ENCODE measurements at places on chromosomes 7 and 10. TPM values are rescaled to one million over a fixed set of nuclear protein-coding genes. Genes with fewer than 3 reads are reported as not detected.

- DNase-seq = no peak
- no peaks in the 10 kb centered on the region for H3K36me3 ChIP-seq
- H3K27me3 ChIP-seq = no peaks in the 10 kb centered on the region
These were observed 415.2 kb upstream of the ZMIZ1 start for GRCh38 chr10:78653555-78653954.

GRCh38 chr10:122498521-122498920 lies 37.2 kb downstream of the HTRA1 start:
- H3K4me1 ChIP-seq = peaks cover 48% of the 10 kb centered on the region
- no peaks in the 10 kb centered on the region for H3K27me3 ChIP-seq
- no peak overlapping the region for H3K4me3 ChIP-seq
- peak overlapping the region; percentile 63 for H3K27ac ChIP-seq
- no peaks in the 10 kb centered on the region for H3K36me3 ChIP-seq

DNA sequence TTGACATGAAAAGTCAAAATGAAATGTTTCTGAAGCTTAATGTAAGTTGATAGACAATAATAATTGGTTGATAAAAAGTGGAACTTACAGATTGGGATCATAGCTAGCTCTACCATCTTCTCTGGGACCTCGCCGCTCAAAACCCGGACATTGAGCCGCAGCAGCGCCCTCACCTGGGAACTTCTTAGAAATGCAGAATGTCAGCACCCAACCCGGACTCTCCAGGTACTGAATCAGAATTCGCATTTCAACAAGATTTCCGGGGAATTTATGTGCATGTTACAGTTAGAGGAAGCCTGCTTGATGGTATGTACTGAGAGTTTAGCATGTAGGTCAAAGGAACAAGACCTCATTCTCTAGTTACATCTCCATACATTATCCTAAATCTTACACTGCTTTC lies 36.7 kb upstream of the ABLIM1 start:
- H3K4me1 ChIP-seq = peaks cover 17% of the 10 kb centered on the region
- H3K27ac ChIP-seq = no peak overlapping the region
- no peaks in the 10 kb centered on the region for H3K36me3 ChIP-seq
- DNase-seq = peak; percentile 54
- H3K27me3 ChIP-seq = peaks cover 10% of the 10 kb centered on the region

TUBAL3 gene
- not detected for total RNA-seq

FOXI2 gene
- total RNA-seq = not detected

ZNF394 gene
- total RNA-seq = 24.3 TPM

DNA sequence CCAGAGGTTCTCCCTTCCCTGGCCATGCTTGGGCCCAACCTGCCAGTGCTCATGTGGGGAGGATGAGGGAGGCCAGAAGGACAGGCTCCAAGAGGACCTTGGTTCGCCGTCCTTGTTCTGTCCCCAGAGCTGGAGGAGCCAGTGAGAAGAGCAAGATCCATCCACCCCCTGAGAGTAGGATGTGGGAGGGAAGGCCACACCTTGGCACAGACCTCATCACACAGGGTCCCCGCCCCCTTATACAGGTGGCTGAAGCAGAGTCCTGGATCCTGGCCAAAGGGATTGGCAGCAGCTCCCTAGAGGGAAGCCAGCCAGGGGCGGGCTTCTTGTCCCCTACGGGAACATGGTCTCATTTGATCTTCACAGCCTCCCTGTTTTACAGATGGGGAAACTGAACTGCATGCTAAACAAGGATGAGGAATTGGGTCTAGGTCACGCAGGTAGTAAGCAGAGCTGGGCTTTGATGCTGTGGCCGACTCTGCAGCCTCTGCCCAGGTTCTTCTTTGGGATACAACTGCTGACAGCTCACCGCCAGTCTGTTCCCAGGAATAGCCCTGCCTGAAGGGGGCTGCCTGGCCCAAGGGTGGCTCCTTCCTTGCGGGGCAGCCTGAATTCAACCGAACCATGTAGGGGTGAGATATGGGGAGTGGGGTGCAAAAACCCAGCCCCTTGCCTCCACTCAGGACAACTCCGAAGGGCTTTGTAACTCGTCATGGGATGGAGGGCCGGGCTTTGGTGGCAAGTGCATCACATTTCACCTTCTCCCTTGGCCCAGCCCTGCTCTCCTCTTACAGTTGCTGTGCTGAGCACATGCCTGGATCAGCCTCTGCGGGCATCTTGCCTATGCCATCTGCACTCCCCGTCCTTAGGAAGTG lies 62.2 kb upstream of the KDM7A start:
- no peaks in the 10 kb centered on the region for H3K27me3 ChIP-seq
- H3K4me1 ChIP-seq = no peaks in the 10 kb centered on the region
- DNase-seq = no peak

DEPP1 gene
- 10.1 TPM for total RNA-seq

- H3K4me3 ChIP-seq = no peak overlapping the region
- 0 out of 2 replicates have a peak, but pooled peaks cover 2% of the 10 kb centered on the region for H3K36me3 ChIP-seq
- no peak for DNase-seq
- H3K27me3 ChIP-seq = no peaks in the 10 kb centered on the region
- no peaks in the 10 kb centered on the region for H3K4me1 ChIP-seq
These were observed 62.9 kb downstream of the CCSER2 start for GRCh38 chr10:84391326-84391725.

DNA sequence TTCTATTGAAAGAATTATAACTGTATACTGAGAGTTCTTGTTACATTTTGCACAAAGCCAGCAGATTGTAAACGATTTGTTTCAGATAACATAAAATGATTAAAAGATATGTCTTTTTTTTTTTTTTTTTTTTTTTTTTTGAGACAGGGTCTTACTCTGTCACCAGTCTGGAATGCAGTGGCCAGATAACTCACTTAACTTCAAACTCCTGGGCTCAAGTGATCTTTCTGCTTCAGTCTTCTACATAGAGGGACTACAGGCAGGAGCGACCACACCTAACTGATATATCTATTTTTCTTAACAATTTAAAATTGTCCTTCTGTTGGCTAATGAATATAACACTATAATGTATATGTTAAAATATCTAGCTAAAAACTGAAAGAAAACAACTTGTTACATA lies 317.3 kb upstream of the CACNA2D1 start:
- no peak overlapping the region for H3K27ac ChIP-seq
- no peaks in the 10 kb centered on the region for H3K27me3 ChIP-seq
- no peak overlapping the region for H3K4me3 ChIP-seq
- peaks cover 7% of the 10 kb centered on the region for H3K4me1 ChIP-seq

CFTR gene
- total RNA-seq = not detected

- H3K36me3 ChIP-seq = no peaks in the 10 kb centered on the region
- H3K4me3 ChIP-seq = no peak overlapping the region
- peak; percentile 37 for DNase-seq
- H3K27ac ChIP-seq = no peak overlapping the region
- no peaks in the 10 kb centered on the region for H3K27me3 ChIP-seq
- 0 out of 2 replicates have a peak, but pooled peaks cover 5% of the 10 kb centered on the region for H3K4me1 ChIP-seq
These were observed 23.2 kb upstream of the MTPN start for GRCh38 chr7:136000288-136000913.

- no peak overlapping the region for H3K4me3 ChIP-seq
- no peak for DNase-seq
- peaks cover 52% of the 10 kb centered on the region for H3K27me3 ChIP-seq
- H3K4me1 ChIP-seq = no peaks in the 10 kb centered on the region
These were observed 798 bp upstream of the TSPAN33 start for GRCh38 chr7:129143724-129144094.

GPR15LG gene
- total RNA-seq = not detected

GRCh38 chr7:157612664-157613561 lies 276.1 kb downstream of the DNAJB6 start:
- no peaks in the 10 kb centered on the region for H3K4me1 ChIP-seq
- no peak overlapping the region for H3K4me3 ChIP-seq
- no peaks in the 10 kb centered on the region for H3K27me3 ChIP-seq
- no peaks in the 10 kb centered on the region for H3K36me3 ChIP-seq

- DNase-seq = no peak
- H3K4me3 ChIP-seq = no peak overlapping the region
- no peaks in the 10 kb centered on the region for H3K4me1 ChIP-seq
- H3K27me3 ChIP-seq = peaks cover 11% of the 10 kb centered on the region
- no peaks in the 10 kb centered on the region for H3K36me3 ChIP-seq
These were observed 19.3 kb downstream of the NEURL1 start for GRCh38 chr10:103512591-103513379.
